ENCODE measurements at places on chromosomes 12 and 14.

DNA sequence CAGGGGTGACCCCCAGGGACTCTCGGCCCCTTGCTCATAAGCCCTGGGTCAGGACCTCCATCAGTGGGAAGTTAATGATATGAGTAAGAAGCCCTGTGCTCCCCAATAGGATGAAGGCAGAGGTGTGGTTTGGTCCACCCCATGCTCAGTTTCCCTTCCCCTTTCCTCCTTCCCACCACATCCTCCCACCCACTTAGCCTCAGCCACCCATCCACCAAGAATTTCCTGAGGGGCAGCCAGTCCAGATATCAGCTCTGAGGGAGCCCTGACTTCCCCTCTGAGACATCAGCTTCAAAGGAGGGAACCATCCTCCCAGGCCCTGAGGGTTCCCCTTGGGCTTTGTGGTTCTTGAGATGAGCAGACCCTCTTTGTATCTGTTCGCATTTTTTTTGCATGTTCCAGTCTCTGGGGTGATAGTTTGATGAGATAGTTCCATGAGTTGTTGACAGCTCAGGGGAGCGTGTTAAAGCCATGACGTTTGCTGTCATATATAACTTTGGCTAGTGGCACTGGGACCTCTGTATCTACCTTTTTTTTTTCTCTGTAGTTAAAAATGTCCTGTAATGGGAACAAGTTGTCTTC, 71.2 kb downstream of the LGMN start:
- no peak for DNase-seq

- DNase-seq, result no peak
Observed at GRCh38 chr12:122958198-122958888, 7.9 kb downstream of the ABCB9 start.

- DNase-seq, result no peak
Observed at GRCh38 chr12:21542403-21542802, 16.3 kb downstream of the SPX start.

DNA sequence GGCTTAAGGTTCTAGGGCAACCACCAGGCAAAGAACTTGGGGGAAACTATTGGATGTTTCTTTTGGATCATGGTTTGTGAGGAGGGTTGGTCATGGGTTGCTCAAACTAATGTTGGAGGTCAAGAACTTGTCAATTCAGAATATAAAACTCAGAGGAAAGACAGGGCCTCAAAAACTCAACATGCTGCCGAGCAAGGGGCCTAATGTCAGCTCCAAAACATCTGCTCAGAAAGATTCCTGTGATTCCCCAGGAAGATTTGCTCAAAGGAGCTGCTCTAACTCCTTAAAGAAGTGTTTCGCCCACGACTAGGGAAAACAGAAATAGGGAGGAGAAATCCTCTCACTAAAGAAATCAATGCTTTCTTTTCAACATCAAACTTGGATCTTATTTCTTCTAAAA, 3.7 kb upstream of the IGF1 start:
- DNase-seq, result no peak

DNA sequence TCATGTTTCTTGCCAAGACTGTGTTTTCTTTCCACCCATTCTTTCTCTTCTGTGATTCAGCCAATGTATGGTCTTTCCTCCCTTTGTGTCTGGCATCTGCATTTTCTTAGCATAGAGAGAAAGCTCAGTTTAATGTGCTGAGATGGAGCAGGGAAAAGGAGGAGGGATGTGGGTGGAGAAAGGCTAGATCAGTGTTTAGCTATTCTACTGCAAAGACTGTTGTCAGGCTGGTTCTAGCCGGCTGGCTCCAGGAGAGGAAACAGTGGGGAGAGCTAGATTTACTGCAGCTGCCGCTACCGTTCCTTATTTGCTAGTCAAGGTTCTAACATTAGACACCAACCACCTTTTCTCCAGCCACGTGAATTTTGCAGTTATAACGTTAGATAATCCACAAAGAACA, 5.2 kb upstream of the RIMKLB start:
- DNase-seq, result peak; percentile 18

GRCh38 chr14:69133206-69134125, 19.5 kb downstream of the DCAF5 start:
- peak; percentile 67 for DNase-seq

DNA sequence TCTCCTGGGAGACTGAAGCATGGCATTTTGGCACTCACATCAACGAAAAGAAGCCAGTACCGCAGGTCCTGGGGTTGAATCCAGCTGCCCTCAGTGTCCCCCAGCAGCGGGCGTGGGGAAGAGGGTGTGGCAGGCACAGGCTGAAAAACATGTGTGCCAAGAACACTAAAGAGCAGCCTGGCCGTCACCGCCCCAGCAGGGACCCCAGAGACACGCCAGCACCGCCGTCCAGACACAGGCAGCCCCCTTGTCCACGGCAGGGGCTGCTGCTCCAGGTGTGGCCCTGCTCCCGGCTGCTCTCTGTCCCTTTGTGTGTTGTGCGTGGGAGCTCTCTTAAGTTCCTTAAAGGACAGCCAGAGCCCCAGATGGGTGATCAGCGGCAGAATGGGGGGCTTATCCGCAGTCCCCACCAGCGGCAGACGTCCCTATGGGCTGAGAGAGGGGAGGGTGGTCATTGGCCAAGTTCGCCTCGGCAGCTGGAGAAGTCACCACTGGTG, 556 bp downstream of the PHETA1 start:
- DNase-seq, result no peak

- peak; percentile 37 for DNase-seq
Observed at GRCh38 chr12:88450136-88450535, 130.1 kb downstream of the KITLG start.

GRCh38 chr14:68785534-68786490, 7.1 kb downstream of the ZFP36L1 start:
- DNase-seq, result peak; percentile 88

DNA sequence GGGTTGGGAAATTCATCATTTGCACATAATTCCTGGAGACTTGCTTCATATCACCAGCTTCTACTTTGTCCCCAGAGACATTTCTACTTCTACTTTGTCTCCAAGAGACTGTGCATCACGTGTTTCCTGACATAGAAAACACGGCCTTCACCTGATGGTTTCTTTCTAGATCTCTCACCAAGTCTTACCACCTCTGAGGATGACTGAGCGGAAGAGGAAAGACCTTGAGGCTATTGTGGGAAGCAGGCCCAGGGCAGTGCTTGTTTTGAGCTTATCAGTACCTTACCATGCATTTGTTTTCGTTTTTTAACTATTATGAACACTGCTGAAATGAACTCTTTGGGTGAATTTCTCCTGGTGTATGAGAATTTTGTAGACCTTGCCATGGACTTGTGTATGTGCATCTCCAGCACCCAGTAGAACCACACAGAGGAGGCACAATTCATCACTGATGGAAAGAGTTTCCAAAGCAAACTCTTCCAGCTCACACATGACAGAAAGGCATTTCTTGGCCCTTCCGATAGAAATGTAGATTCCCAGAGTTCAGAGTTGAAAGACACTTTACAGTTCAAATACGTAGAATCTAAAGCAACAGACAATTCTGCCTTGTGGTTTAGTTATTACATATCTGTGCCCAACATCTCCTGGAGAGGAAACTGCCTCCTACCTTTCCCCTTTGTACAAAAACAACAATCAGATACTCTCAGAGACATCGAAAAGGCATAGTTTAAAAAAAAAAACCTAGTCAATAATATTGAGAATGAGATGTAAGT, 434.7 kb downstream of the FUT8 start:
- no peak for DNase-seq

DNA sequence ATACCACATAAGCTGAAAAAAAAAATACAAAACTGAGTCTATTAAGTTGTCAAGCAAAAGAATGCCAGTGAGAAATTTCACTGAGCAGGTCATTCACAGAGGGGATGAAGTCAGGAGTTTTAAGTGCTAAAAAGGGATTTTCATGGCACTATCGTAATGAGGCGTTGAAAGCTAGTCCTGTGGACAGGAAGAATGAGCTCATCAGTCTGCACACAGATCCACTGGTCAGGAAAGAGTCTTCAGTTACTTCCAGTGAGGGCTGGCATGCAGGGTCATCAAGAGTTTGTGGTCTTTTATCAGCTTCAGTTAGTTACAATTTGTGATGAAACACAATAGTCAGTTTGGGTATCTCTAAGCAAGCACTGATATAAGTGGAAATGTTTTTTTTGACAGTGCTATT, 88.1 kb upstream of the WSCD2 start:
- no peak for DNase-seq

- DNase-seq, result no peak
Observed at GRCh38 chr14:102951799-102952198, 29.3 kb downstream of the AMN start.

GRCh38 chr12:15772405-15773018, 16.7 kb downstream of the EPS8 start:
- DNase-seq, result peak; percentile 49

- no peak for DNase-seq
Observed at GRCh38 chr12:44357494-44357893, 518.6 kb downstream of the NELL2 start.

DNA sequence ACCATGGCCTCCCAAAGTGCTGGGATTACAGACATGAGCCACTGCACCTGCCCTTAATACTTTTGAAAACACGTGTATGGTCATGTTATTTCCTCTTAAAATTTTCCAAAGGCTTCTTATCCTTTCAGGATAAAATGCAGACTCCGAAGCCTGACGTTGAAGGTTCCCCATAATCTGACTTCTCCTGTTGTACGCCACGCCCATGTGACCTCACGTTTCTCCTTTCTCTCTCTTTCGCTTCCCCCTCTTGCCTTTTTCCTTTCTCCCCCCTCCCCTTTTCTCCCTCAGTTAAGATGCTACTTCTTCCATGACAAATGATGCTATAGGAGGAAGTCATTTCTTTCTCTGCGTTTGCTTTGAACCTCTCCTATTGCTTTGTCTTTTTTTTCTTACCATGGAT, 266.0 kb downstream of the FBXL14 start:
- DNase-seq, result no peak

GRCh38 chr14:102688290-102688689, 89.0 kb upstream of the TRAF3 start:
- no peak for DNase-seq

- no peak for DNase-seq
Observed at GRCh38 chr12:30088259-30088995, 304.7 kb upstream of the TMTC1 start.

DNA sequence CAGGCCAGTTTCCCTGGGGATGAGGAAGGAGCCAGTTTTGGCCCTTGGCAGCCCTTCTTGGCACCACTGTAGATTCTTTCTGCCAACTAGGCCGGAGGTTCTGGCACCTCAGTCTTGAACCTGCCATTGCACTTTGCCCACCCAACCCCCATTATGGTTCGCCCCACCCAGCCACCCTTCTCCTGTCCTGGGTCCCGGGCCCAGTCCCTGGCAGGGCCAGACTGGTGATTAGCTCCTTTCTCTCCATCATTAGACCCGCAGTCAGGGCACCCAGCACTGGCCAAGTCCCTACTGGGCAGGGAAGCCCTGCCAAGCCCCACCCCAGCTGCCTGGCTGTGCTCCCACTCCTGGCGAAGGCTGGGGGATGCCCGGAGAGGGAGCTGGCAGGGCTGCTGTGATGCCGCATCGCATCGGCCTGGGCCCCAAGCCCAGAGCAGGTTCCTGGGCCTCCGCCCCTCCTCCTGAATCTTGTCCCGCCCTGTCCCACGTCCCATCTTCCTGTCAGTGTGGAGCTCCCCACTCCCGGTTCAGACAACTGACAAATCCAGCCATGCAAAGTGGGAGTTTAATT, 9.8 kb downstream of the FAM222A start:
- no peak for DNase-seq

DNA sequence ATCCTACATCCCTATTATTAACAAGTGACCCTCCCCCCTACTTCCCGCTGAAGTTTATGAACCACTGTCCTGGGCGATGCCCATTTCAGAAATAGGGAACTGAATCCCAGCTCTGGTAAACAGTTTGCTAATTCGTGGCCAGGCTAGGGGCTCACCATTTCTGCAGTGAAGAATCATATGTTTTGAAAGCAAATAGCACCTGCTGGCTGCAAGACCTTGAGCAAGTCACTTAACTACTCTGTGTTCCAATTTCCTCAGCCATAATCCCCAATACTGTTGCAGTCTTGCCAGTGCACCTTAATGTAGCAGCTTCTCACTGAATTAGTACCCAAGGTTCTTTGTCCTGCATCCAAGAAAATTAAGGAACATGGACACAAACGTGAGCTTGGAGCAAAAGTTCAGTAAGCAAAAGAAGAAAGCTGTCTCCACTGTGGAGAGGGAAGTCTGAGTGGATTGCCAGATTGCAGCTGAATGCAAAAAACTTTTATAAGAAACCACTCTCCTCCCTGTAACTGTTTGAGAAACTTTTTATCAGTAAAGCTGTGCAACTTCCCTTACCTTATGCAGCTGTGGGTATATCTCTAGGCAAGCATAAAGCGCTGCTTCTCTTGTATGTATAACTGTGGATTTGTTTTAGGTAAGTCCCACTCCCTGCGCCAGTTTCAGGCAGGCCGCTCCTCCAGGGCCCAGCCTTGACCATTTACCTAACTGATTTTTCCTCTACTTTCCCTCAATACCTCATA, 824 bp downstream of the OAS1 start:
- DNase-seq, result no peak

- no peak for DNase-seq
Observed at GRCh38 chr12:2354151-2354991, 301.6 kb downstream of the CACNA1C start.

GRCh38 chr14:35879654-35880249, 53.6 kb downstream of the BRMS1L start:
- peak; percentile 17 for DNase-seq

GRCh38 chr12:124621296-124621660, 53.9 kb upstream of the NCOR2 start:
- DNase-seq, result peak; percentile 89

DNA sequence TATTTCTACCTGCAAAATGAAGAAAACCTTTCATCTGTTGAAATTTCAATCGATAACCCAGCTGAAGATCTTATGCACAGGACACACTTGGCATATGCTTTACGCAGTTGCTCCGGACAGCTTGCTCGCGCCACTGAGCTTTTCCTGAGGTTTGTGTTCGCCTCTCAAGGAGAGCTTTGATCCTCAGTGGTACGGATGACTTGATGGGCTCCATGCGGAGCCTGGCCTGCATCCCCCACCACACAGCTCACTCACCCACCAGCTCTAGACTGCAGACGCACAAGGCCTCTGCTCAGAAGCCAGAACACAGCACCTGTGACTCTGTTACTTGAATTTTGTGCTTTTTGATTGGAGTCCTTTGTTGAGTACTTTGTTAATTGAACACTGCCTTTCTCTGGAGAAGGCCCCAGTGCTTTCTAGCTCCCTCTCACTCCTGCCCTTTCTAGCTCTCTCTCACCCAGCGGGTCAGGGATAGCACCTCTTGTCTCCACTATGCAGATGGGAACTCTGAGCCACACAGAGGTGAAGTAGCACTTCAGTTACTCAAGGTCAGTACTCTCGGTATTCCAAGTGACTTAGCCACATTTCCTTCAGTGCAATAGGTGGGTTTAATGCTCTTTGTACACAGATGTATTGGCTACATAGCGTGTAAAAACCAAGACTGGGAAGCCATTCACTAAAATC, 52.1 kb downstream of the TBC1D30 start:
- no peak for DNase-seq

Measured in AG10803 (cell line).